Breast epithelium (tissue), 4 donors: ENCODE measurements at places on chromosomes 1 and 21. TPM values are rescaled to one million over a fixed set of nuclear protein-coding genes. Genes with fewer than 3 reads are reported as not detected.
A peak's percentile ranks its signal among the peaks of the same experiment; 100 is the strongest.

- no peak for DNase-seq
Observed at GRCh38 chr1:119359730-119360129, 8.9 kb upstream of the HAO2 start.

- DNase-seq, result no peak
Observed at GRCh38 chr1:43526002-43526401, 4.7 kb upstream of the PTPRF start.

DNA sequence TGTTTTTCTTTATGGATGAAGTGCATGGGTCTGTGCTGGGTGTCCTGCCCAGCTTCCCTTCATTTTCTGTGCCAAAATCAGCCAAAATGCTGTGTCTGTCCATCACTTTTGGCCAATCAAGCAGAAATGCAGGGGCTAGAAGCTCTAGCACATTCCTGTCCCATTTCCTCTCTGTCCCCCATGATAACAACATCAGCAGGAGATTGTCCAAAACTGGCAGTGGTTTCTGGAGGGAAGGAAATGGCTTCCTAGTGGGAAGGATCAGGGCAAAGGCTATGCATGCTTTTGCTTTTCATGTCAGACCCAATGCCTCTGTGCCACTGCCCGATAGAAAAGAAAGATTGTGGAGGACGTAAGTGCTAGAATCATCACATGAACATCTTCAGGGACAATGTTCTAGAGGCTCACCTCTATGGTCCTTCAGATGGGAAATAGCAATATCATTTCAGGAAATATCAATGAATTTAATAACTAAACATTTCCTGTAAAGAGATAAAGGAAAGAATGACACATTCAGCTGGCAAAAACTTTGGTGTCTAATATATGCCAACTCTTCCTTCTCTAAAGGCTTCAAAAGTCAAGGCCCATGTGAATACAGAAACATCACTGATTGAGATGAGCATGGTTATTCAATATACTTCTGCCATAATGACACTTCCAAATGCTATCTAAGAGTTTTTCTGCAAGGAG is 107.5 kb downstream of the SETD4 start:
- DNase-seq, result no peak

DNA sequence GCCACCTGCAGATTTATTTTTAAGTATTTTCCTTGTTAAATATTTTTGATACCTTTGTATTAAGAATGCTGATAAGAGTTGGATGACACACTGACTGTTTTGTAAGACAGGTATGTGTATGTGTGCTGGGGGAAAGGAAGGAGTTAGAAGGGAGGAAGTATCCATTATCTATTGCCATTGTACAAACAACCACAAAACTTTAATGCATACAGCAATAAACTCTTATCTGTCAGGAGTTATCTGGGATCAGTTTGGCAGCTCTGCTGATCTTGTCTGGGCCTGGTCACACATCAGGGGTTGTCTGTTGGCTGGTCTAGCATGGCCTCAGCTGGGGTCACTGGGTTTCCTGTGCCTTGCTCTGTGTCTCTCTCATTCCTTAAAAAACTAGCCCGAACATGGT is 423.9 kb upstream of the USP24 start:
- no peak for DNase-seq

DNA sequence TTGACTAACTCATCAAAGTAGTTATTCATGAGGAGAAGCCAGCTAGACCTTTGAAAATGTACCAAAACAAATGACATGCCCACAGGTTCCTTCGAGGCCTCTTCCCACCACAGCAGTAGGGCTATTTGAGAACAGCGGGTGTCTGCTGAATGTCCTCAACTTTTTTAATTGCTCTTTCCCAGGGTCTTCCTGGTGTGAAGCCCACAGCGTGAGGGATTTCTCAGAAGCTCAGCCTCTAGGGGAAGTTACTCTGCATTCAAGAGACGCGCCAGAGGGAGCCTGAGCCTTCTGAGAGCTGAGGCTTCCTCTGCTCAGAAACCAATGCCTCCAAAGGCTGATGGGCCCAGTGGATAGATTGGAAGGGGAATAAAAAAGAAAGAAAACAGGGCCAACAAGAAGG is 153.6 kb downstream of the OLFM3 start:
- no peak for DNase-seq

GRCh38 chr1:157969697-157970485 is 23.6 kb upstream of the KIRREL1 start:
- DNase-seq, result no peak

DNA sequence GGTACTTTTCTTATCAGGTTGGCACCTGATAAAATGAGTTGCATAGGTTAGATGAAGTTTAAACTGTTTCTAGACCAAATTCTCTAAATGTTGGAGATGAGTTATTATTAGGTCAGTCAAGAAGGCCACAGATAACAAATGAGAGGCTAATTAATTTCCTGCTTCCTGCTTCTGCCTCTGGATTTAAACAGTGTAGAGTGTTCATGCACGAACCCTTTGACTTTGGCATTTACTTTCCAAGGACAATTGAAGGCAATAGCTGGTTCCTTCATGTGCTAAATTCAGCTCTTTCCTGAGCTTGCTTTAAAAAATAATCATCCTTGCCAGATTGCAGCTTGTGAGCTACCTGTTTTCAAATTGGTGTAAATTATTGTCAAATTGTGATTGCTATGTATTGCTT is 80.6 kb downstream of the RASAL2 start:
- no peak for DNase-seq

DNA sequence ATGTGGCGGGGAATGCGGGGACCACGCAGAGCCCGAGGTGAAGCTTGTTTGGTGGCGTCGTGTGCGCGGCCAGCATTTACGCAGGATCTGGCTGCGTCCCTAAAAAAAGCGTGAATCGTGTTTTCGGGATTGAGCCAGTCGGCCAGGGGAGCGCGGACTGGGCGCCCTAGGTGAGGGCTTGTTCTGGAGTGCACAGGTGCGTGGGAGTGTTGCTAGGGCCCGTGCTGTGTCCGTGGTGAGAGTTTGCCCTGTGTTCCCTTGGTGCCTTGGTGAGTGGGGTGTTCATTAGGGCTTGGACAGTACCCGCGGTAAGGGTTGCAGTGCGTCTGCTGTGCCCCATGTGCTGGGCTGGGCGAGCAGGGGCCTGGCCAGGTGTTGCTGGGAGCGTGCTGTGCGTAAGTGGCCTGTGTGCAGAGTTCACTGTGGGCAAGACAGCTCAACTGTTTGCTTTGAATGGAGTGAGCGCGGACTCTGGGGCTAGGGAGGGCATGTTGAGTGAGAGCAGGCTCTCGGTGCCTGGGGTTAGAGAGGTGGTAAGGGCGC is 673 bp downstream of the CD46 start:
- no peak for DNase-seq

GRCh38 chr21:45411810-45412206 is 6.8 kb downstream of the COL18A1 start:
- DNase-seq, result no peak

DNA sequence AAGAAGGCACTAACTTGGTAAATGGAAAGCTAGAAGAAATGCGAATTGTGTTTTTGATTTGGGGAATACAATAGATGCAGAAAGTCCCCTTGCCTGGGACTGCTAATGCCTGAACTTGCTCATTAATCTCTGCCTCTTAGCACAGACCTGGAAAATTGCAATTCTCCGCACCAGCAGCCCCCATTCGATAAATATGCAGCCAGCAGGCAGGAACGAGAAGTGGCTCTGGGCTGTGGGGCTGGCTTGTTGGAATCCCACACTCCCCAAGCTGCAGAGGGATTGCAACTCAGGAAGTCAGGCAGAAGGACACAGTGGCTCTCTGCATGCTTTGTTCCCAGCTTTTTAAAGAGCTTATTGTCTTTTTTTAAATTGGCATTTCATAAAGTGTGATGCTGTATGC is 51.3 kb downstream of the PCP4 start:
- no peak for DNase-seq

DNA sequence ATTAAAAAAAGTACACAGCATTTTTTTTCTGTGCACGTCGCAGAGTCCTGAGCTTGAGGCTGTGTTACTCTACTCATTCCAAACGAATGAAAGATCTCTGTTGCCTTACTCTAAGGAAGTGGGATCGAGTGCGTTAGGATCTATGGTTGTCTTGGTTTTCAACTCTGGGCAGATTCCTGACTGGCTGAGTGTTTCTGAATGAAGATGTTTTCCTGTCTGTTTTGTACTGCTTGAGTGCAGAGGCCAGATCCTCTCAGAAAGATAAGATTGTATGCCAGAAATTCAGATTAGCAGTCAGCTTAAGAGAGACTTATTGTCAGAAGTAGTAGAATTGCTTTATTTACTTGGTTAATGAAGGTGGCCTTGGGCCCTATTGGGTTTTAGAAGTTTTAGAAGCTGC is 14.0 kb downstream of the PLA2G2E start:
- no peak for DNase-seq

GRCh38 chr1:198647055-198647454 is 8.2 kb downstream of the PTPRC start:
- no peak for DNase-seq

DNA sequence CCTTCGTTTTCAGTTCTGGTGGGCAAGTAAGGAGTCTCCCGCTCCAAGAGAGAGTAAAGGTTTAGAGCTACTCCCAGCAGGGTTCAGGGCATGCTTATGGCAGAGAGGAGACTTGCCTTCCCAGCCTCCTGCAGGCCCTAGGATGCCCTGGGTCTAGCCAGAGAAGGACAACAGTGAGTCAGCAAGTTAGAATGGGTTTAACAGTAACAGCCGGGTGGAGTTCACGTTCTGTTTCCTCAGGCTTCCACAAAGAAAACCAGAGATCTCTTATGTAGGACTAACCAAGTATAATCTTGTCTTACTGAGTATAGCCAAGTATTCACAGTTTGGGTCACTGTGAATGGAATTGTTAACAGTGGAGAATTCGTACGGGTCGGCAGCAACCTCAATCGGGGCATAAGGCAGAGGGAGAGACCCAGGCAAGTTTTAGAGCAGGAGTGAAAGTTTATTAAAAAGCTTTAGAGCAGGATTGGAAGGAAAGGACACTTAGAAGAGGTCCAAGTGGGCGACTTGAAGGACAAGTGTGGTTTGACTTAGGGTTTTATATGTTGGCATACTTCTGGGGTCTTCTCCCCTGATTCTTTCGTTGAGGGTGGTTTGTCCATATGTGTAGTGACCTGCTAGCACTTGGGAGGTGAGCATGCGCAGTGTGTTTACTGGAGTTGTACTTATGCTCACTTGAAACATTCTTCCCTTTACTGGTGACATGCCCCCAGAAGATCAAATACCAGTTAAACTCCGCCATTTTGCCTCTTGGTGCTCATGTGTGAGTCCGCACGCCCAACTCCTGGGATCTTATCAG is 4.5 kb downstream of the OVAAL start:
- no peak for DNase-seq

DNA sequence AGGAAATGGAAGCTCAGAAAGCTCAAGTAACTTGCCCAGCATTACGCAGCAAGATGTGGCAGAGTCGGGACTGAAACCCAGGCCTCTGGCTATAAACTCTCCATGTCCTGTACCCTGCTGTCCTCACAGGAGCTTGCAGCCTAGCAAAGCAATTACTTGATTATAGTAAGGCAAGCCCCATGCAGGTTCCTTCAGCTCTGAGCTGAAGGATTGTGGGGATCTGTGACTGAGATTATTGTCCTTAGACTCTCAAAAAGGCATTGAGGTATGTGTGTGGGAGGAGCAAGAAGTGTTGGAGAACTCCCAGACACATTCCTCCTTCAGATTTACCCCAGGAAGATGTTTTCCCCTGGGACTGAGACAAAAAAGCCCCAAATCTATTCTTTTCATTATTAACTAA is 124.0 kb upstream of the SPATA6 start:
- peak; percentile 38 for DNase-seq

GRCh38 chr1:56424744-56425493 is 154.4 kb downstream of the PLPP3 start:
- no peak for DNase-seq

DNA sequence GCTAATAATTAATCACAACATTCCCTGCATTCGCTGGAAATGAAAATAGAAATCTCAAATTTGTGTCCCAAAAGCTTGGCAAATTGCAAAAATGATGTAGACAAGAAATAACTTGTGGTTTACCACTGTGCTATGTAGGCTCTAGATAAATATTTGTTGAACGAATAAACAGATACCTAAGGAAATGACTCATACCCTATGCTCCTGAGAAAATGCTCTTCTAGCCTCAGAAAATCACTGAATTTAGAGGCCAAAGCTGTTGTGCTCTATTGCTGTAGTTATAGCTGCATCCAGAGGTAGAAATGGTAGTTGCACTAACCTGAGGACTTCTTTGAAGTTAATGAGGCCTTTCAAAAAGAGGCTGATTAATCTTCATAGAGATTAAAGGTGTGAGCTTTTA is 142.0 kb upstream of the ZNHIT6 start:
- no peak for DNase-seq

DNA sequence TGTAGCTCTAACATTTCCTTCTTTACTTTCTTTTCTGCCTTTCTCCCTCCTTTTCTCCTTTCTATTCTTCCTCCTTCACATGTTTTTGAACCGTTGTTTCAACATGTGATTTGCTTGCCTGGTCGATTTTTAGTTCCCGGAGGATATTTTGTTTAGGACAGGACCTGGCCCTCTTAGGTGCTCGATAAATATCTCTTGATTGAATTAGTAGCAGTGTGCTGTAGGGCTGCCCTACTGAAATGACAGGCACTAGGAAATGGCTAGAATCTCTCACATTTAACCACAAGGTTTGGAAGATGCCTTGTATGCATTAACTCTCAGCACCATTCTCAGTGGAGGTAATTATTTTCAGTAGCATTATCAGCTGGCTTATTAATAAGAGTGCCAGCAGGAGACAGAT is 305.6 kb downstream of the PAPPA2 start:
- DNase-seq, result no peak

- DNase-seq, result no peak
Observed at GRCh38 chr1:50426702-50427085, 3.5 kb upstream of the DMRTA2 start.

DNA sequence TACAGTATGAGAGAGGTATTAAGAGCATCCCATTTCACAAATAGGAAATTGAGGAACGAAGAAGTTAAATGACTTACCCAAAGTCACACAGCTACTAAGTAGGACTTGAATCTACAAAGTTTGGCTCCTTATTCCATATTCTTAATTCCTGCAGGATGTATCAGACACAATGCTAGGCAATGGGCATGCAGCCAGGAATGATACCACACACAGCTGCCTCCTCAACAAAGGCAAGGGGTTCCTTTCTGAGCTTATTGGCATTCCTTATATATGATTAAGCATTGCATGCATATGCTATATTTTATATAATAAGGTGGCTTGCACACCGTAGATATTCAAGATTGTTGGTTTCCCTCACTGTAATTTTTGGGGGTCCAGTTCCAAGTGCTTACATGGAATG is 34.2 kb upstream of the JUN start:
- DNase-seq, result no peak

Gene RHOC
- total RNA-seq, result 235 TPM

Gene ATP1A4
- not detected for total RNA-seq

Gene FAM131C
- not detected for total RNA-seq
